ENCODE measurements at places on chromosomes 13 and 19.

DNA sequence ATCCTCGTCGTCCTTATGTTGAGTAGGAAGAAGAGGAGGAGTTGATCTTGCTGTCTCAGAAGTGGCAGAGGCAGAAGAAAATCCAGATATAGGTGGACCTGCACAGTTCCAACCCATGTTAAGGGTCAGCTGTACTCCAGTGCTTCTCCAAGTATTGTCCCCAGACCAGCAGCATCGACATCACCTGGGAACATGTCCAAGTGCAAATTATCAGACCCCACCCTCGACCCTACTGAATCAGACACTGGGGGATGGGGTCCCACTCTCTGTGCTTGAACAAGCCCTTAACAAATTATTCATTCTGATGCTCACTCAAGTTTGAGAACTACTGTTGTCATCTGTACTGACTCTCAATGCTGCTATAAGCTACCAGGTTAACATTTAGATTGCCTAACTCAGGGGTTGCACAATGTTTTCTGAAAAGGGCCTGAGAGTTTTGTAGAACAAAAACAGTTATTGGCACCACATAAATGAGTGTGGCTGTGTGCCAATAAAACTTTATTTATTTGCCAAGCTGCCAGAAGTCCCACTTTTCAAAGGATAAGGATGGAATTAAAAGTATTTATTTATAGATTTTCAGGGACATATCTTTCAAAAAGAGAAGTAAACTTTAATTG lies 226.7 kb upstream of the IPO5 start:
- DNase-seq = no peak

GRCh38 chr19:49357186-49357585 lies 5.0 kb downstream of the TEAD2 start:
- DNase-seq = no peak

GRCh38 chr13:71252184-71252704 lies 614.8 kb downstream of the DACH1 start:
- no peak for DNase-seq

DNA sequence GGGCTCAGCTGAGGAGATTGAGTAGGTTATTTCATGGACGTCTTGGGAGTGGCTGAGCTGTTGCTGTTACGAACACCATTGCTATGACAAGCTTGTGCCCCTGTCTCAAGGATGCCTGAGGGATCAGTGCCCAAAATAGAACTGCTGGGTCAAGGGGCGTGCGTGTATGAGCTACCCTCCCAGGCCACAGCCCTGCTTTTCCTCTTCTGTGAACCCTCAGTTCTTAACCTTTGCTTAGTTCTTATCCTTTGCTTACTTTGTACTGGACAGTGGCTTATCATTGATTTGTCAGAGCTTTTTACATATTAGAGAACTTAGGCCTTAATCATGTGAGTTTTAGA lies 9.0 kb downstream of the ARHGAP45 start:
- no peak for DNase-seq

DNA sequence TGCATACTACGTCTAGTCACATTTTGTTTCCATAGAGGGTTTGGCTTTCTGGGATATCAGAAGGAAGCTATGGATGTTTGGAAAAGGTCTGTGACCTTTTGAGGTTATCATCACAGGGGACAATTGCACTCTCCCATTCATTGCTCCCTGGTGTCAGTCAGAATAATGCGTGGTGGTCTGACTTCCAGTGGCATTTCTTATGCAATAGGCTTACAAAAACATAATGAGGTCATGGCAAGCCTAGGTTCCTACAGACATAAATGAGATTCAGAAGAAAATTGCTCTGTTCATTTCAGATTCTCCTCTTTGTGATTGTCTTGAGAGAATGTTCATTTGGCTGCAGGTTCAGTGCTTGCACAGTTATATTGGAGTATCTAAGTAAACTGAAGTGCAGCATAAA lies 54.6 kb downstream of the ARHGAP35 start:
- DNase-seq = no peak

DNA sequence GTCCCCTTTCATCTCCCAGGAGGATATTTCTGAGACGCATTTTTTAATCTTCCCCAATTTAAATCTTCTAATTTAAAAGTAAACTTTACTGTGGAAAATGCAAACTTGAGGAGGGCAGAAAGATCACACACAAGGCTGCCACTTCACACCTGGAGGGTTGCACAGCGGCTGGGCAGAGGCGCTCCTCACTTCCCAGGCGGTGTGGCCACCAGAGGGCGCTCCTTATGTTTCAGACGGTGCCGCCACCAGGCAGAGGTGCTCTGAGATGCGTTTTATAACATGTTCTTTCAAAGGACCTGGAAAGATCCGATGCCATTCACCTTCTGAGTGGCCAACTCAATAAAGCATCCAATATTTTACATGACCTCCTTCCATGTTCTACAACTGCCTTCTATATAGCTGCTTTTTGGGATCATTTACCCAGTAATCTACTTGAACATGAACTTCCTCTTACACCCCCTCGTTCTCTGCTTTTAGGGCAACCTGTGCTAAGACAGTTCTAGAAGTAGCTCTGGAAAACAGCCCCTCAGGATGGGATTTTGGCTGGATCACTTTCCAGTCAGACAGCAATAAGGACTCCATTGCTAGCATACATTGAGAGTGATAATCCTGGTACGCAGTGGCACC lies 14.8 kb upstream of the MTUS2 start:
- DNase-seq = no peak

DNA sequence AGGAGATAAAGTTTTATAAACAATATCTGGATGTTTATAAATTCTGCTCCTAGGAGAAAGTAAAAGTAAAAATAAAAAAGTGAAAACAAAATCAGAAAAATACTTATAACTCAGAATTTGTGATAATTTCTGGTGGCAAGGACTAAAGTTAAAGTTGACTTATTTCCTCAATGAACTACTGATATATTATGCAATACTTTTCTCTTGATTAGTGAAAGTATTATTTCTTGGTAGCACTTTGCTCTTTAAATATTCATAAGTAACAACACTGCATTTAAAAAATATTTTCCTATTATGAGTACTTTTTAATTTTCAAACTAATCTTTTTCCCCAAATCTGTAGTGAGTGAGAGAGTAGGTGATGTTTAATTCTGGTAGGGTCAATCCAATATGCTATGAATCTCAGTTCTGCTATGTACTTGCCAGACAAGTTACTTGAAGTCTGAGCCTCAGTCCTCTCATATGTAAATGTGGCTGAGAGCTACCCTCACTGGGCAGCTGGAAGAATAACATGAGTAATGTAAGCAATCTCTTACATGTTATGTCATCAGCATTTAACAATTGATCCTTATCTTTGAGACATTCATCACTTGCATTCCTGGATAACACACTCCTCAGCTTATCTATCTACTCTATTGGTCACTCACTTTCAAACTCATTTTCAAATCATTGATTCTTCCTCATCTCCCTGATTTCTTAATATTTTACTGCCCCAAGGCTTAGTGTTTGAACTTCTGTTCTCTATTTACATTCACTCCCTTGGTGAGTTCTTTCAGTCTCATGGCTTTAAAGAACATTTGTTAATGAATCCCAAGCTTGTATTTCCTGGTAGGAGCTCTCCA lies 239.0 kb downstream of the RGCC start:
- DNase-seq = no peak

GRCh38 chr19:45791744-45792469 lies 738 bp downstream of the DMWD start:
- no peak for DNase-seq

- no peak for DNase-seq
Measured at GRCh38 chr19:46489445-46490272, 6.0 kb downstream of the PNMA8B start.

DNA sequence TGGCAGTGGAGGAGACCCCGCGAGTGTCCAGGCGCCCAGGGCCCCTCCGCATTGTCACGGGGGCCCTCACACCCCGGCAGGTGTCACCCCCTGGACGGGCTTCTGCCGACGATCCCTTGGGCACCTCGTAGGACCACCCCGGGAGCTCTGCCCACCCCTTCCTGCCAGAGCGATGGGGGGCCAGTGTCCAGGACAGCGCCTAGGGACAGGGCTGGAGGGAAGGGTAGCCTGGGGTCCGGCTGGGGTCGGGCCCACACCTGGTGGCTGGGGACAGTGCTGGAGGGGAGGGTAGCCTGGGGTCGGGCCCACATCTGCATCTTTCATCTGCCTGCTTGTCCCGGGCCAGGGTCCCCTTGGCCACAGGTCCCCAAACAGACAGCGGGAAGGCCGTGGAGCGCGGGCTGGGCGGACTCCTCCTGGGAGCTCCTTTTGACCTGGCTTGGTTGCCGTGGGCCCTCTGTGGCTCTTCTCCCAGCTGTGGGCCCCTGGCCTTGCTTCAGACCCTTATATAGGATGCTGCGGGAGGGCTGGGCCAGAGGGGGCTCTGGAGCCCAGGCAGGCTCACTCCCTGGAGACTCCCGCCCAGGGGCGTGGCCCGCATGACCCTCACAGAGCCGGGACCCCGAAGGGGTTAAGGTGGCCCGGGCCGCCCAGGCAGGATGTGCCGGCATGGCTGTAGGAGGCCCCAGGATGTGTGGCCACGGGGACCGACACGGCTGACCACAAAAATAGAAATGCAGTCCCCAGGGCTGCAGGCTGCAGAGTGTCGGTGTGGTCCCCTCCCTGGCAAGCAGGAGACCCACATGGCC lies 74.1 kb upstream of the MCF2L start:
- DNase-seq = no peak

DNA sequence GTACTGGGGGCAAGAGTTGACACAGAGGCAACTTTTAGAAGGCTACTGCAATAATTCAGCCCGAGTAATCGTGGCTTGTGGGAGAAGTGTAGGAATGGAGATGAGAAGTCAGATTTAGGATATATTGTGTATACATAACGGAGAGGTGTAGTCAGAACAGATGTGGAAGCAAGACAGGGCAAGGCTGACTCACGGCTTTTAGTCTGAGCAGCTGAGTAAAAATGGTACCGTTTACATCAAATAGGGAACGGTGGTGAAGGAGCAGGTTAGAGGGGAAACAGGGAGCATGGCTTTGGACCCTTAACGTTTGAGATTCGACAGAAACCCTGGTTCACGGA lies 796 bp upstream of the LSM14A start:
- no peak for DNase-seq

- DNase-seq = no peak
Measured at GRCh38 chr13:110560601-110561343, 750 bp downstream of the RAB20 start.

GRCh38 chr19:48183356-48183755 lies 12.9 kb downstream of the ZSWIM9 start:
- DNase-seq = no peak

- no peak for DNase-seq
Measured at GRCh38 chr13:87498681-87499080, 172.5 kb upstream of the SLITRK5 start.

DNA sequence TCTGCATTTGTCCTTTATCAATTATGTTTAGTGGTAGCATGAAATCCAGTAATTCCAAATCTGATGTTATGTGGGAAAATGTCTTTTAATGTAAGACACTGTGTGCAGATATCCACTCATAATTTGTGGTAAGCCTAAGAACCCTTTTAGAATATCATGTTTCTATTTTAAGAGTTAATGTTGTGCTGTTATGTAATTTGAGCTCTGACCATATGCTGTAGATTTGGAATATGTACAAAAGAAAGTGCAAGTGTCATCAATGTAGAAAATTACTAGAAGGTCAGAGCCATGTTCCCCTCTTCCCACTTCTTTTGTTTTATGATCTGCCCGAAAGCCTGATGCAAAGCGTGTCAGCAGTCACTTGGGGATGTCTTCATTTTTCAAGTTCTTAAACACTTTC lies 44.5 kb downstream of the SCEL start:
- DNase-seq = no peak

DNA sequence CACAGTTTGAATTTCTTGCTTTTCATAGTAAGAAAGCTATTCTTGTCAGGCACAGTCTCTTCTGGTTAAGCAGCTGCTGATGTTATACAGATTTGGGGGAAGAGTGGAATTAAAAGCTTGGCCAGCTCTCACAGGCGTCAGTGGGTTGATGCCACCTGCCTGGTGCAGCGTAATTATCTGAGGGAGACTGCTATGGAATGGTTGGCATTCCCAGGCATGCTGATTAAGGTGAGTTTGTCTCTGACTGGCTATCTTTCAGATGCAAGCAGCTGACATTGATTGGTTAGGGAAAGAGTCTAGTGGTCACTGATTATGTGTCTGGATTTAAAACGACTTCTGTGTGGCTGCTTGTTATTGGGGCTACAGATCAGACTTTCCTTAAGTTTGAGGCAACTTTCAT lies 948.4 kb downstream of the UQCRFS1 start:
- no peak for DNase-seq
